ENCODE measurements at places on chromosomes 2 and 18.
A peak's percentile ranks its signal among the peaks of the same experiment; 100 is the strongest.

- DNase-seq, result no peak
These were observed 113.0 kb downstream of the BCL2 start for GRCh38 chr18:63206433-63207142.

DNA sequence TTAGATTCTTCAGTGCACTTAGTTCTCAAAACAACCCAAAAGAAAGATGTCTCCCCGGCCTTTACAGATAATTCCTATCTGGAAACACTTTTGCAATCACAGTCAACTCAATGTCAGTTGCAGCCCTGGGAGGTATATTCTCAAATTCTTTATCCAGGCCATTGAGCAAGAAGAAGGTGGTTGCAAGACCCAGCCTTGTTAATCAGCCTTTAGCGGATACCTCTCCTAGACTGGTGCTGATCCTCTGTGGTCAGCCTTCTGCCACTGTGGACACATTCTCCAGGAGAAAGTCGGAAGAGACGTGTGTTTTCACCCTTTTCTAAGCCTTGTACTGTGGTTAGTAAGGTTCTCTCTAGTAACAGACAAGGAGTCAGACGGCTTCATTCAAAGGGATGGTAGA, 7.8 kb upstream of the FZD7 start:
- DNase-seq, result no peak

DNA sequence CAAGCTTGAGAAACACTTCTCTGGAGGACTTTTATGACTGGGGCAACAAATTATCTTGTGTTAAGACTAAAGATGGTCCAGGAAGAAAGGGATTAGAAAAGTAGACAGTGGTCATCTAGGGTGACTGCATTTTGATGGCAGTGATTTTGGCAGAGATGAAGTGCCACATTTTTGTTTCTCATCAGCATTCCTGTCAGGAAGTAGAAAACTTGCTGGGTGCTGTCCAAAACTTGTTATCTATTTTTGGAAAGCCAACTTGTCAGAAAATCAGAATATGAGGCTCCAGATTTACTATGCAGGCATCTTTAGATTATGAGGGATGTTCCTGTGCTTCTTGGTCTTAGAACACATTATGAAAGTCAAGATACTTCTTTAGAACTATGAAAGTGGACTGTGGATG, 29.0 kb upstream of the CALCRL start:
- no peak for DNase-seq

- peak; percentile 2 for DNase-seq
These were observed 616.6 kb upstream of the FSHR start for GRCh38 chr2:49770919-49771318.

- DNase-seq, result no peak
These were observed 31.3 kb downstream of the AAK1 start for GRCh38 chr2:69612200-69612599.

- DNase-seq, result no peak
These were observed 247.3 kb downstream of the ZNF385B start for GRCh38 chr2:179614121-179614520.

- no peak for DNase-seq
These were observed 166.0 kb upstream of the STK17B start for GRCh38 chr2:196337208-196337953.

DNA sequence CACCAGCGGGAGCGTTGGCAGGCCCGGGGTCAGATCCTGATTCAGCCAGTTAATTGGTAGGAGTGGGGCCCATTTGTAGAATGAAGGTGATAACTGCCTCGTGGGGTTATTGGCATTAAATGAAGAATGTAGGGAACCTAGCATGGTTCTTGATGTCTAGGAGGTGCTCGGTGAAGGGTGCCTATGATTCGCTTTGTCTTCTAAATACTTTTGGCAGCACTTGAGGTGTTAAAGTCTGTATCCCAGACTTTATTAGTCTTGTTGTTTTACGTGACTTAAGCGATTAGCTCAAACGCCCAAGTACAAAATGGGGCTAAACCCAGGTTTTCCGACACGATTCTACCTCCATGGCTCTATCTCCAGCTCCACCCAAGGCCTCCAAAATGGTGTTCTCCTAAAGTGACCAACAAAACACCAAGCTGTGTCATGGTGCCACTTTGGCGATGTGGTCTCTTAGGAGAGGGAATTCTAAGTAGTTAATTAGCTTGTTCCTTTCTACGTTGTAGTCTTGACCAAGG, 980 bp upstream of the PPP4R1 start:
- no peak for DNase-seq

DNA sequence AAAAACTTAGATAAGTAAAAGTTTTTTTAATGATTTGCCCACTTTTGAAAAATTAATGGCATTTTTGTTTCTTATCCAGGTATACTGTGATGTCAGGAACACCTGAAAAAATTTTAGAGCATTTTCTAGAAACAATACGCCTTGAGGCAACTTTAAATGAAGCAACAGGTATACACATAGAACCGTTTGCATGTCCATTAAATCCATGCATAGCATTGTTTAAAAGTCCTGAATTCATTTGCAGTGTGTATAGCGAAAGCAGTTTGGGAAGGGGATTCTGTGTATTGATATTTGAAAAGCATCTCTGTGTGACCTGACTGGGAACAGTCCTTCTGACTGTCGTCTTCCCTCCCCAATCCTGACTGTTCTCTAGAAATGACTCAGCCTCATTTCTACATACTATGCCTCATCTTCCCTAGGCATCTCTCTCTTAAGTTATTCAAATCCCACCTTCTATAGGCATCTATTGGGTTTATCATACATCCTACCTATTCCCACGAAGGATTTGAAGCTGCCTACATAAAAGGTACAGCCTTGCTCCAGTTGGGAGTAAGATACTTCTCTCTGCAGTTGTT, 79.2 kb upstream of the MAP3K20 start:
- no peak for DNase-seq

GRCh38 chr2:3703757-3704355, 481 bp downstream of the DCDC2C start:
- no peak for DNase-seq

GRCh38 chr2:28276076-28276618, 116.5 kb upstream of the FOSL2 start:
- no peak for DNase-seq

- no peak for DNase-seq
These were observed 185.9 kb upstream of the KLHL14 start for GRCh38 chr18:32958746-32959145.

DNA sequence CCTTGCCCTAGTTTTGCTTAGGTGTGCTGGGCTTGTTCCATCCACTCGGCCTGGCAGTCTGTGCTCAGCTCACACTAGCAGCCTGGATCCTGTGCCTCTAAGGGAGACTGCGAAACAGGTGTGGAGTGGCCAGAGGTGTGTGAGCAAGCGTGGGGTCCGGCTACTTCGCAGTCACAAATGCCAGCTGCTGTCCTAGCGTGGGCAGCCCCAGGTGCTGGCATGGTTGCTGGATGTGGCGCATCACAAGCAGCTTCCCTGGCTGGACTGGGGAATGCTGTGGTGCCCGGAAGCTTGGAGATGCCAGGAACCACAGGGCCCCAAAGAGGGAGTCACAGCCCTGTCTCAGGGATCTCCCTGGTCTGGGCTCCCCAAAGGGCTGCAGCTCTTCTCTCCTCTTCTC, 119.0 kb upstream of the TMEFF2 start:
- DNase-seq, result no peak

- DNase-seq, result no peak
These were observed 87.7 kb upstream of the FSHR start for GRCh38 chr2:49241991-49242390.
